Caki2 (cell line): ENCODE measurements at places on chromosomes 7 and 10. TPM values are rescaled to one million over a fixed set of nuclear protein-coding genes. Genes with fewer than 3 reads are reported as not detected.

The STRIP2 gene
- total RNA-seq: 1.7 and 1.9 TPM in 2 replicates

The MOGAT3 gene
- not detected in 2 replicates for total RNA-seq

The WNT16 gene
- not detected in 2 replicates for total RNA-seq

The ING3 gene
- 12.5 and 13.2 TPM in 2 replicates for total RNA-seq

The REEP3 gene
- total RNA-seq: 19.7 and 46.7 TPM in 2 replicates

The BTBD16 gene
- 0.14 and 0.88 TPM in 2 replicates for total RNA-seq

The MYL10 gene
- total RNA-seq: not detected in 2 replicates

The FKBP9 gene
- total RNA-seq: 298 and 315 TPM in 2 replicates

The DPP6 gene
- total RNA-seq: not detected in 2 replicates

The CLDN3 gene
- total RNA-seq: 43.4 and 69.4 TPM in 2 replicates

The GPR158 gene
- total RNA-seq: not detected in 2 replicates

The AVL9 gene
- total RNA-seq: 22.3 and 28.1 TPM in 2 replicates

The CLIP2 gene
- total RNA-seq: 20.5 and 35.9 TPM in 2 replicates

The CCDC172 gene
- not detected in 2 replicates for total RNA-seq

The CRHR2 gene
- not detected in 2 replicates for total RNA-seq

The HYAL4 gene
- total RNA-seq: not detected in 2 replicates

The SPDYE5 gene
- total RNA-seq: not detected in 2 replicates

The SLC16A12 gene
- 0.51 and 2.6 TPM in 2 replicates for total RNA-seq

The ELN gene
- 0.27 TPM in 1 of 2 replicates, not detected in the other for total RNA-seq

The SEC61G gene
- 719 and 728 TPM in 2 replicates for total RNA-seq

The AKR1D1 gene
- total RNA-seq: not detected in 2 replicates
